ENCODE measurements at places on chromosomes 4 and X.

DNA sequence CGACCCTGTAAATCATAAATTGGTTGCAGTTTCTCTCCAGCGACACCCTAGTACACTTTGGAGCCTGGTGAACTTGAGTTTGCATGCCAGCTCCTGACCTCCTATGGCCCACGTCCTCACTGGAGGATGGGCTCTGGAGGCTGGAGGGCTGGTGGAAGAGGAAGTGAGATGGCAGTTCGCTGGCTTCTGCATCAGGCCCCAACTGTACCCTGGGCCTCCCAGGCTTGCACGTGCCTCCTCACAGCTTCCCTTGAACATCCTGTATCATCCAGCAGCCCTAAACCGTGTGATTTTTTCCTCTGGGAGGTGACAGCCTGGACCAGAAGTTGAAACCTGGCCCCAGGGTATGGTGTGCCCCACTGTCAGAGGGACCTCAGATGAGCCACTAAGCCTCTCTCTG is 78.5 kb downstream of the HTRA3 start:
- no peak for DNase-seq

- no peak for DNase-seq
Observed at GRCh38 chrX:12440246-12440645, 302.0 kb downstream of the FRMPD4 start.

DNA sequence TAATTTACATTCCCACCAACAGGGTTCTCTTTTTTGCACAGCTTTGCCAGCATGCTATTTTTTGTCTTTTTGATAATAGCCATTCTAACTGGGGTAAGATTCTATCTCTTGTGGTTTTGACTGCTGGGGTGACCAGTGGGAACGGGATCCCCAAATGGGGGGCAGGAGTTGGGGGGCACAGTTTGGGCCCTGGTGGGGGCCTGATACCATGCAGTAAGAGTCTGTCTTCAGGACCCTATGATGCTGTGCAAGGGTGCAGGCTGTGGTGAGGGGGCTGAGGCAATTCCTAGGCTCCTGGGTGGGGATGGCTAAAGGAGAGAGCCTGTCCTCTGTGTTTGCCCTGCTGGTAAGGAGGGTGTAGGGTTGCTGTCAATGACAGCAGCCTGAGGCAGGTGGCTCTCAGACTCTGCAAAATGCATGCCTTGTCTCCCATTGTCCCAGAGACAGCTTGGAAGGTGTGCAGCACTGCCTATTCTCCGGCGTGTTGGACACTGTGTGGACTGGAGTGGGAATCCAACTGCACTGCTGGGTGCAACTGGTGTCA is 172.7 kb upstream of the ARHGAP24 start:
- DNase-seq: no peak

- DNase-seq: peak; percentile 26
Observed at GRCh38 chrX:45711231-45711630, 510.6 kb upstream of the DIPK2B start.

GRCh38 chr4:15992167-15992485 is 29.2 kb upstream of the FGFBP2 start:
- DNase-seq: no peak

- DNase-seq: no peak
Observed at GRCh38 chr4:96955691-96956090, 1115.8 kb downstream of the PDHA2 start.

GRCh38 chrX:39144323-39144722 is 343.1 kb downstream of the MID1IP1 start:
- DNase-seq: no peak

DNA sequence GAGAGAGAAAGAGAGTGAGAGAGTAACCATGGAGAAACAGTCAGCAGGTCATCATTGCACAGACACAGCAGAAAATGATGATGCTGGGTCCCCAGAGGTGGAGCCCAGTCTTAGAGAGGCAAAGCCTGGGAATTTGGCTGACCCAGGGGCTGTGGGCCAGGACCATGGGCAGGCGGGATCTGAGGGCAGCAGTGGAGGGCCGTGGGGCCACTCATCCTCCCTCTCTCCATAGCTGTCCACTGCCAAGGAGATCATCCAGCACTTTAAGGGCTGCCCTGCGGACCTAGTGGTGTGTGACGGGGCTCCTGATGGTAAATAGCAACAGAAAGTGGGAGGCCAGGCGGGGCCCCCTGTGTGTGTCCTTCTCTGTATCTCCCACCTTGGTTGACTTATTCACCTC is 2.8 kb downstream of the FTSJ1 start:
- DNase-seq: no peak

DNA sequence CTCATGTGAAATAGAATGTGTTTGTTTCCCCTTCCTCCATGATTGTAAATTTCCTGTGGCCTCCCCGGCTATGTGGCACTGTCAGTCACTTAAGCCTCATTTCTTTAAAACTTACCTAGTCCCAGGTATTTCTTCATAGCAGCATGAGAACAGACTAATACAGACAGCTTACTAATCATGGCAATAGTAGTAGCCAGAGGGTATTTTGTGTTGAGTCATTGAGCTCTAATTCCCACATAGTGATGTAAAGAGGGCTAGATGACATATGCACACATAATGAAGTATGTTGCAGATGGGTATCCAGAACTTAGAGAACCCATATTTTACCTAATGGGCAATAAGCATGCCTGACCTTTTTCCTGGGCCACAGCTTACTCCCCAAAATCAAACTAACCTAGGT is 1197.2 kb downstream of the PCDH7 start:
- no peak for DNase-seq

- DNase-seq: no peak
Observed at GRCh38 chrX:151859481-151859880, 53.2 kb upstream of the MAGEA4 start.

GRCh38 chr4:165248102-165248501 is 40.7 kb downstream of the KLHL2 start:
- DNase-seq: no peak

DNA sequence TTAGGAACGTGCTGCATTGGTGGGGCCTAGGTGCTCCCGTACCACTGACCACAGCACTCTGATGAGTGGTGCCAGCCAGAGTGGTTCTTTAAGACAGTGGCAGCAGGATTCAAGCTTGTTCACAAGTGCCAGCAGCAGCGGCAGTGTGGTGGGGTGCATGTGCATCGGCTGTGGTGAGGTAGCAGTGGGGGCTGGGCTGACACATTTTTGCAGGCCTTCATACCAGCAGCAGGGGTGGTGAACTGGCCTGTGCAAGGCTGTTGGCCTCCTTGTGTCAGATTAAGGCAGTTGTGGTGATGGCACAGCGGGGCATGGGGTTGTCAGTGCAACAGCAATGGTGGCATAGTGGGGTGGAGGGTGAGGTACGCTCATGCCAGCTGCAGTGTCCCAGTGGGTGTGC is 131.4 kb downstream of the PABPC4L start:
- no peak for DNase-seq

GRCh38 chrX:17435476-17435875 is 60.5 kb downstream of the NHS start:
- no peak for DNase-seq

GRCh38 chr4:151302432-151302831 is 23.0 kb downstream of the SH3D19 start:
- no peak for DNase-seq

Data from Caki2 (cell line).